ENCODE measurements at places on chromosomes 6 and 20. TPM values are rescaled to one million over a fixed set of nuclear protein-coding genes. Genes with fewer than 3 reads are reported as not detected.
A peak's percentile ranks its signal among the peaks of the same experiment; 100 is the strongest.

- peaks cover 5% of the 10 kb centered on the region for H3K27me3 ChIP-seq
- no peak for DNase-seq
- H3K27ac ChIP-seq: peak overlapping the region; percentile 38
- H3K4me1 ChIP-seq: peaks cover 10% of the 10 kb centered on the region
These were observed 168.9 kb downstream of the ZMYND8 start for GRCh38 chr20:47187450-47188195.

TRAPPC3L gene
- total RNA-seq: not detected

GRCh38 chr6:69957985-69958559 is 91.7 kb downstream of the COL19A1 start:
- no peaks in the 10 kb centered on the region for H3K4me1 ChIP-seq
- no peak overlapping the region for H3K4me3 ChIP-seq
- DNase-seq: no peak
- H3K36me3 ChIP-seq: no peaks in the 10 kb centered on the region

GRCh38 chr20:19671374-19671773 is 86.7 kb upstream of the RIN2 start:
- no peak for DNase-seq
- no peak overlapping the region for H3K4me3 ChIP-seq
- H3K27me3 ChIP-seq: no peaks in the 10 kb centered on the region
- H3K4me1 ChIP-seq: no peaks in the 10 kb centered on the region
- no peaks in the 10 kb centered on the region for H3K36me3 ChIP-seq

DNA sequence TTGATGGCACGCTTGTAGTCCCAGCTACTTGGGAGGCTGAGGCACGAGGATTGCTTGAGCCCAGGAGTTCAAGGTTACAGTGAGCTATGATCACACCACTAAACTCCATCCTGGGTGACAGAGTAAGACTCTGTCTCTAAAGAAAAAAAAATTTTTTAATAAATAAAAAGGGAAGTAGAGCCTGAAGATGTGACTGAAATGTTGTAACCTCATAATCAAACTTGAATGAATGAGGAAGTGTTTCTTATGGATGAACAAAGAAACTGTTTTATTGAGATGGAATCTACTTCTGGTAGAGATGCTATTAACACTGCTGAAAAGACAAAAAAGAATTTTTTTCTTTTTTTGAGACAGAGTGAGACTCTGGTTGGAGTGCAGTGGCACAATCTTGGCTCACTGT is 6.7 kb downstream of the MAK start:
- H3K4me1 ChIP-seq: no peaks in the 10 kb centered on the region
- no peak overlapping the region for H3K4me3 ChIP-seq
- no peak for DNase-seq
- no peaks in the 10 kb centered on the region for H3K36me3 ChIP-seq
- H3K27ac ChIP-seq: no peak overlapping the region

OTOR gene
- total RNA-seq: 4.5 TPM

- H3K4me3 ChIP-seq: no peak overlapping the region
- H3K4me1 ChIP-seq: no peaks in the 10 kb centered on the region
- peaks cover 1% of the 10 kb centered on the region for H3K27me3 ChIP-seq
- no peaks in the 10 kb centered on the region for H3K36me3 ChIP-seq
These were observed 716.0 kb downstream of the KIF16B start for GRCh38 chr20:15857173-15857784.

METTL24 gene
- total RNA-seq: 6.5 TPM

APOM gene
- total RNA-seq: 0.92 TPM

FAXC gene
- 2.2 TPM for total RNA-seq

DNA sequence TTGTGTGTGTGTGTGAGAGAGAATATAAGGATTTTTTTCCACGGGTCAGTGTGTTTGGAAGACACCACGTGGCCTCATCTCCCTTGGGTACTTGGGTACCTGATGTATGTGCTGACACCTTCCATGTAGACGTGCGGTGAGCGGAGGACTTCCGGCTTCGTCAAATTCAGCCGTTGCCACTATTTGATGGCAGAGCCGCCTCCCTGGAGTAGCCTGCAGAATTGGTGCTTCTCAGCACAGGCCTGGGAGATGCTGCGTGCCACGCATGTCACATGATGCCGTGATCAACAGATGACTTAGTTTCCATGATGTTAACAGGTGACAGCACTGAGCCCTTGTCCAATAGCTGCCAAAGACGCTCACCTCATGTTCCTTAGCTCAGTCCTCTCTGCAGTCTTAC is 69.4 kb downstream of the CDH4 start:
- H3K36me3 ChIP-seq: no peaks in the 10 kb centered on the region
- H3K27ac ChIP-seq: no peak overlapping the region
- no peaks in the 10 kb centered on the region for H3K4me1 ChIP-seq
- no peak overlapping the region for H3K4me3 ChIP-seq
- H3K27me3 ChIP-seq: peaks cover 3% of the 10 kb centered on the region

DNA sequence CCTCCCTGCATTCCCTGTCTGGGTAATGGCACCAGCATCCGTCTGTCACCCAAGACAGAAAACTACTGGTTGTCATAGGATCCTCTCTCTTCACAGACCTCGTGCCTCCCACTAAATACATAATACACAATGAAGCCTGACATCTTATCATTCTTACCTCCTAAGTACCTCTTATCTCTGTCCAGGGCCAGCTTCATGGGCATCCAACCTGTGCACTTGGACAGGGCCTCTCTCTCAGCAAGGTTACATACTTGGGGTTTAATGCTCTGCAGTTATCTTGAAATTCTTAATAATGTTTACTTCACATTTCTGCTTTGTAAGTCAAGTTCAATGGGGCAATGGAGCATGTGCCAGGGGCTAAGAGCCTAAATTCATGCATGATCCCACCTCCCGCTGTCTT is 30.8 kb upstream of the KLHL31 start:
- H3K27me3 ChIP-seq: peaks cover 9% of the 10 kb centered on the region
- no peak for DNase-seq
- no peaks in the 10 kb centered on the region for H3K36me3 ChIP-seq
- H3K4me3 ChIP-seq: no peak overlapping the region
- H3K27ac ChIP-seq: no peak overlapping the region
- H3K4me1 ChIP-seq: no peaks in the 10 kb centered on the region

DNA sequence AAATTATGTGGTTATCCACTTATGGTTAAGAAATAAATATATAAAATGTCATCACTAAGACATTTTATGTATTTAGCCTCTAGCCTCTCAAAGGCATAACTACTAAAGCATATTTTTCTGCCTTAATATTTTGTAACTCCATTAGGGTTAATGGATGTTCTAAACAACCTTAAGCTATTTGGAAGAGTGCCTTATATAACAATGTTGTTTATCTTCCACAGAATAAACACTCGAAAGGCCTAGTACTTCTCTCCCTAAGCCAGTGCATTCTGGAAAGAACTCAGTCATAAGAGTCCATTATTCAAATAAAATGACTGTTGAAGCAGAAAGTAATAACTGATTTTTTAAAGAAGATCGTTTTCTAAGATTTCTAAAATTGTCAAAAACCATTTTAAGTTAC is 15.0 kb upstream of the PRIM2 start:
- no peaks in the 10 kb centered on the region for H3K36me3 ChIP-seq
- no peaks in the 10 kb centered on the region for H3K27me3 ChIP-seq
- H3K27ac ChIP-seq: no peak overlapping the region
- no peaks in the 10 kb centered on the region for H3K4me1 ChIP-seq
- H3K4me3 ChIP-seq: no peak overlapping the region

- H3K27me3 ChIP-seq: peaks cover 3% of the 10 kb centered on the region
- DNase-seq: no peak
- H3K27ac ChIP-seq: no peak overlapping the region
- no peaks in the 10 kb centered on the region for H3K4me1 ChIP-seq
- no peaks in the 10 kb centered on the region for H3K36me3 ChIP-seq
- H3K4me3 ChIP-seq: no peak overlapping the region
These were observed 16.6 kb upstream of the PLCB1 start for GRCh38 chr20:8115436-8115835.

DNA sequence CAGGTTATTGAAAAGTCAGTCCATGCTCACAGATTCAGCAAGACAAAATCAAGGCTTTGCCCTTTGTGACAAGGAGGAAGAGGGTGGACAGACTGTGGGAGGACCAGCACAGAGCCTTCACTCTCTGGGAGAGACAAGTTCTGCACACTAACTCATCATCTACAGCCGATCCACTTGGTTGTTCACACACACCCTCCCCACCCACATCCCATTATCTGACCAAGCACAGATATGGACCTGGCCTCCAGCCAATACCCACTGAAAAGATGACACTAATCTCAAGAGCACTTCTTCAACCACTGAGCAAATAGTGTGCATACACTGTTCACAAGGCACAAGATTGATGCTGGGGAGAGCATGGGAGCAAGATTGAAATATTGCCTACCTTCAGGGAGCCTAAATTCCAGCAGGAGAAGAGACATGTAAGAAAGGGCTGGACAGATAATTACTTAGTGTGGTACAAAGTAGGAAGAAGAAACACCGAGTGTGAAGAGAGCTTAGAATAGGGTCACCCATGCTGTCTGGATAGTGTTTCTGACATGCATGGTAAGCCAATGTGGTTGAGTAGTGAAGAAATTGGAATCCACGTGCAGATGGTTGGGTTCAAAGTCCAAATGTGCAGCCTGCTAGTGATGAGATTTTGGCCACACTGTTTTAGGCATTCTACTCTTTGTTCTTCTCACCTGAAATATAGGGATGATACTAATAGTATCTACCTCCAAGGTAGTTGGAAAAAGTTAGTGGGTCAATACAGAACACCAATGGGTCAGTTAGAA is 21.7 kb upstream of the IL17A start:
- no peak overlapping the region for H3K4me3 ChIP-seq
- no peak for DNase-seq
- H3K27me3 ChIP-seq: peaks cover 2% of the 10 kb centered on the region
- no peak overlapping the region for H3K27ac ChIP-seq

RCAN2 gene
- 17.0 TPM for total RNA-seq

GRCh38 chr6:74851596-74851995 is 354.3 kb downstream of the COL12A1 start:
- no peaks in the 10 kb centered on the region for H3K4me1 ChIP-seq
- no peaks in the 10 kb centered on the region for H3K27me3 ChIP-seq
- H3K36me3 ChIP-seq: no peaks in the 10 kb centered on the region
- H3K27ac ChIP-seq: no peak overlapping the region

MDFI gene
- 285 TPM for total RNA-seq

LY6G6D gene
- total RNA-seq: not detected

- H3K27ac ChIP-seq: no peak overlapping the region
- peaks cover 14% of the 10 kb centered on the region for H3K36me3 ChIP-seq
- H3K4me1 ChIP-seq: no peaks in the 10 kb centered on the region
- DNase-seq: no peak
These were observed 166.5 kb downstream of the MTHFD1L start for GRCh38 chr6:151032034-151032433.

DNA sequence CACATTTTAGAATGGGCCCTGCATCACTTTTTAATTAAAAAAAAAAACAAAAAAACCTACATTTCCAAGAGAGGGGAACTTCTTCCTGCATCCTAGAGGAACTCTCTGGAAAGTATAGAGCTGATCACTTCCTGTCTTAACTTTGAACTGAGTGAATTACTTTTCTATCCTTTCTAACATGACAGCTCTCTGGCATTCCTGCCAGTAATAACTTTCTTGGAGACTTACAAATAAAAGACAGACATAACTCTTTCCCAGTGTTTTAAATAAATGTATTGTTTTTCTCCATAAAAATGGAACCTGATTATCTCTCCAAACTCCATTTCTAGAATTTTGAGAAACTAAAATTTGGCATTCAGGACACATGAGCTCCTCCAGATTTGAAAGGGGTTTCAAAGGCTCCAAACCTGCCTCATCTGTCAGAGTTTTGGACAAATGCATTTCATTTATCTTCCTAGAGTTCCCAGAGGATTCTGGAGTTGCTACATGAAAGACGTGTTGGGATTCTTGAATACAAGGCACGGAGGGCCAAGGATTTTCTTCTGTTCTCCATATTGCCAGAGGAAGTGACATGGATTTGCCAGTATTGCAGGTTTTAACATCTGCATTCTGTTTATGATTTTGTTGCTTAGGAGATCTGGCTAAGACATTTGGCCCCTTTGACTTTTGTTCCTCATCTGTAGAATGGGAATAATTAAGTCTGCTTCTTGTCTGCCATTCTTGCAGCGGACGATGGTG is 2.0 kb upstream of the SMOC2 start:
- no peak overlapping the region for H3K27ac ChIP-seq
- H3K27me3 ChIP-seq: peaks cover 18% of the 10 kb centered on the region
- no peak overlapping the region for H3K4me3 ChIP-seq
- H3K4me1 ChIP-seq: peaks cover 12% of the 10 kb centered on the region

ULBP1 gene
- total RNA-seq: 24.8 TPM

NMBR gene
- total RNA-seq: not detected

DNA sequence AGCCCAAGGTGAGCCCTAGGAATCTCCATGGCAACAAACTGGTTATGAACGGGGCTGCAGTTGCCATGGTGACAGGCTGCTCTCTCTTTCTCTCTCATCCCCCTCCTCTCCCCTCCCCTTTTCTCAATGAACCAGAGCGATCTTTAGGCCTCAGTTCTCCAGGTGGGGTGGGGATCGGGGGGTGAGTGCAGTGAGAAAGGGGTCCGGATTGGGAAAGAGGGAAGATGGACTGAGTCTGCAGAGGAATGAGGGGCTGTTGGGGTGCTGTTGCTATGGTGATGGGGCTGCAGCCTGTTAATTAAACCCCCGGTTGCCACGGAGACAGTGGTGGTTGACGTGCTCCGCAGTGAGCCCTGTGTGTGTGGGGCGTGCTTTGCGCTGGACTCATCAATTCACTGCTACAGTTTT is 3.6 kb upstream of the SLC12A5 start:
- no peak for DNase-seq
- peaks cover 26% of the 10 kb centered on the region for H3K27me3 ChIP-seq
- H3K4me1 ChIP-seq: peaks cover 9% of the 10 kb centered on the region
- H3K36me3 ChIP-seq: no peaks in the 10 kb centered on the region

DNA sequence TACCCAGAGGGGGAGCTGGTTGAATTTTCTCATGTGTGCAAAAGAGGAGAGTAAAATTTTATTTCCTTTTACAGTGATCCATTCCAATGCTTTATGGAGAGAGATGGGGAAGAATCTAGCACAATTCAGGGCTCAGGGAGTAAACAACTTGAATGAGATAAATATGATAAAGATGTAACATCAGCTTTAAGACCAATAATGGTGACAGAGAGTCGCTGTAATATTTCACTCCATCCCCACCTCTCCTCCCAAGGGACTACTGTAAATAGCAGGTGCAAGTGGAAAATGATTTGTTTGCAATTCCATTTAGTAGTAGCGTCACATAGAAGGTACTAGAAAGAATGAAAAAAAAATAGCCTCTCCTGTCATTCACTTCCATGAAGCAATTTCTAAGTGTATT is 4.8 kb downstream of the CRISP3 start:
- H3K36me3 ChIP-seq: no peaks in the 10 kb centered on the region
- H3K4me3 ChIP-seq: no peak overlapping the region
- no peaks in the 10 kb centered on the region for H3K27me3 ChIP-seq

- DNase-seq: no peak
- H3K4me3 ChIP-seq: no peak overlapping the region
- H3K27me3 ChIP-seq: no peaks in the 10 kb centered on the region
- H3K27ac ChIP-seq: no peak overlapping the region
These were observed 31.3 kb downstream of the KIAA0319 start for GRCh38 chr6:24614648-24615047.
